GM12878 (cell line): ENCODE measurements at places on chromosomes 5 and 9.

DNA sequence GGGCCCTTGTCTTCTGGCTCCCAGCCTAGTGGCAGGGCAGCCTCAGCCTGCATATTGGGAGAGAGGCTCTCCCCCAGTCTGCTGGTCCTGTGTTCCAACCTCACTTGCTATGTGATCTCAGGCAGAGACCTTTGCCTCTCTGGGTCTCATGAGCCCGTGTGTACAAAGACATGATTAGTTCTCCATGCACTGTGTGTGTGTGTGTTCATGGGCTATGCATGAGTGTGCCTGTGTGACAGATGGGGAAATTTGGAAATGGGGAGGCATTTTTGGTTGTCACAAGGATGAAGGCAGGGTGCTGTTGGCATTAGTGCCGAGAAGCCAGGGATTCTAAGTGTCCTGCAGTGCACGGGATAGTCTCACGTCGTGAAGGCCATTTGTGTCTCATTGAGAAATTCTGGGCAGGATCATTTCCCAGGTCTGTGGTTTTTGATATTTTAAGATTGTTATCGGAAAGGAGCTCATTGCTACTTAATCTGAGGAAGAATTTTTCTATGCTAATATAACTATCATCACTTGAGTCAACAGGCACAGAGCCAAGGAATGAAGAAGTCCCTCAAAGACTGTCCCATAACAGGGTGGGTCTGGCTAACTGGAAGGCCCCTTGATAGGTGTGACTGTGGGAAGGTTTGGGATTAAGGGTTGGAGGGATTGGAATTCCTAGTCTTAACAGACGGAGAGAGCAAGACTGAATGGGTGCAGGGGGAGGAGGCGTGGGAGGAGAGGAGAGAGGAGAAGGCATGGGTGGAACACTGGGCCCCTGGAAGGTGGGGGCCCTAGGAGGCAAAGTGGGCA lies 168.5 kb downstream of the RGS3 start:
- no peak for DNase-seq

- no peak for DNase-seq
Observed at GRCh38 chr5:68845131-68845530, 248.7 kb upstream of the SLC30A5 start.

DNA sequence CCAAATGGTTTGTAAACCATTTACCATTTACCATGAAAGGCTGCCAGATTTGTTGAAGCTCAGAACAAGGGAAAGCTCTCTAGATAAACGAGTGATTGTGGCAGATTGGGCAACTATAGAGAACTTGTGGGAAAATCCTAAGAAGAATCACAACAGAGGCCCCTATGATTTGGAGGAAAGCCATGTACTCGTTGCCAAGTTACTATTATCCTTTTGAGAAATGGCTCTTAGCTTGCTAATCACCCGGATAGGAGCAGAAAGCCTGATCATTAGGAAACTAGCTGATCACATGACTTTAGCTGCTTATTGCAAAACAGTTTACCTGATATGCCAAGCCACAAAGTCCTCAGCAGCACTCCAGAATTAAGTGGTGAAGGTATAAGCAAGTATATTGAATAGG lies 23.5 kb upstream of the ATG10 start:
- DNase-seq: no peak

- DNase-seq: peak; percentile 73
Observed at GRCh38 chr5:179852993-179853547, 5.5 kb downstream of the MRNIP start.

GRCh38 chr9:1612886-1613285 lies 402.3 kb upstream of the SMARCA2 start:
- DNase-seq: no peak

DNA sequence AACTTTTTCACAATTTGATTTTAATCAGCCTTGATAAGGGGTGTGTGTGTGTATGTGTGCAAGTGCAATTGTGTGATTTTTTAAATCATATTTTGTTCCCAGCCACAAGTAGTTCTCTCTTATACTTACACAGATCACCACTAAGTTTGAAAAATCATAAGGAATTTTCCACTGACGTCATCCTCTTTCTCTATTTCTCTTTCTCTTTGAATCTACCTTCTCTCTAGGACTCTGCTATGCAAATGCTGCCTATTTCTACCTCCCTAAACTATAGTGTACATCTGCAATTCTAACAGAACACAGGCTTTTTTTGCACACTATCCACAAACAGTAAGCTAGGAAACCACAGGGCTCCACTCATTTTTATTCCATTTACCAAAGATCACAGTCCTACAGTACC lies 254.6 kb upstream of the CYLC2 start:
- DNase-seq: no peak

GRCh38 chr5:125049721-125050702 lies 303.6 kb upstream of the ZNF608 start:
- no peak for DNase-seq

GRCh38 chr5:124704594-124705284 lies 41.7 kb downstream of the ZNF608 start:
- DNase-seq: peak; percentile 76

GRCh38 chr5:132414634-132415378 lies 45.3 kb downstream of the SLC22A5 start:
- no peak for DNase-seq

- no peak for DNase-seq
Observed at GRCh38 chr5:154190595-154191304, at the start of gene GALNT10. TSS of gene GALNT10 (plus strand) at chr5:154190733. CDS start at chr5:154190867, 134 bp downstream.

- DNase-seq: no peak
Observed at GRCh38 chr5:66440202-66440680, 156.0 kb upstream of the MAST4 start.

DNA sequence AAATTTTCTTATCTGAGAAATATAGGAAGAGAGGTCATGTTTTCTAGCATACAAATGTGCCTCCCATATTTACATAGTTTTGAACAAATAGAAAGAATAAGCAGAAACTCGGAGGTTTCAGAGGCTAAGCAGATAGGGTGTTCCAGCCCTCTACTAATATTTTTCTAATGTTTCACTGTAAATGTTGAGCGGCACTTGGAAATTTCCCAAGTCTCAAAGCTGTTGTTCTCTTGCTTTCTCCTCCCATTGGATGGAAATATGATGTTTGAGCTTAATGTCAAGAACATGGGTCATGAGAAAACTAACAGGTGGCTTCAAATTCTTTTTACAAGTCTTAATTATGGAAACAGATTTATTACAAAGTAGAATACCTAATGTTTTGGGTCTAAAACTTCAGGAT lies 5.1 kb downstream of the SPINK1 start:
- no peak for DNase-seq

DNA sequence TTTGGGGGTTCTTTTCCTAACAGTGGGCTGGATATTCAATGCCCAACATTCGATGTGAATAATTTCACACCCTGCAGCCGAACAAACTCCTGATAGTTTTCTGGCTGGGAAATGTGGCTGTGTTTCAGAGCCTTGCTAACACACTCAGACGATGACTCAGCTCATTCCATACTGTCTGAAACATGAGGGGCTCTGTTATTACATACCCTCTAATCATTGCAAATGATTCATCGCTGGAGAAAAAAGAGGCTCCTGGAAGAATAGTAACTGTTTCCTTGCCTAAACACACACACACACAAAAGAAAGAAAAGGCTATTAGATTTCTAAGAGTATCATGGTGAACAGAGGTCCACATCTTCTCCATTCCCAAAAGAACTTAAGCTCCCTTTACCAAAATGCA lies 75.8 kb downstream of the OXCT1 start:
- no peak for DNase-seq

GRCh38 chr5:105828821-105829220 lies 1841.9 kb downstream of the EFNA5 start:
- DNase-seq: no peak

DNA sequence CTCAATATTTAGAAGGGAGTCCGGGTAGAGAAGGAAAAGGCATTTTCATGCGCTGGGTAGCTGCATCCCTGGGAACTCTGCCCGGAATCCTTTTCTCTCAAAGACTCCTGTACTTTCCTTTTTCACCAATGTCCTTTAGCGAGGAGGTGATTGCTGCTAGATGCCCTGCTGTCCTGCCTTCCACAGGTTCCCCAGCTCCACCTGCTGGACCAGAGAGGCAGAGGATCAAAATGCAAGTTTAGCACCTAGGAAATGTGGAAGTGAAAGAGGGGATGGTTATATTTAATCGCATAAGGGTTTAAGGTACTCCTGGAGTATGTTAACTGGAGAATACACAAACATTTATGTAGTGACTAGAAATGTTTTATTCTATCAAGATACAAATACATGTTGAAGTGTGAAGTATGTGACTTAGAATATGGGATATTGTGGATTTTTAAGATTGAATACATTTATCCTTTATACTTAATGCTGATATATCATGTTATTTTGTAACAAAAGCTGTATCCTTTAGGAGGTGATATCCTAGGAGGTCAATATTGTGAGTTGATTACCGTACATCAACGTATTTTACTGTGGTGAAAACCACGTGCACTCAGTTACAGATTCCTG lies 145.7 kb downstream of the ARHGAP26 start:
- DNase-seq: peak; percentile 51

- DNase-seq: no peak
Observed at GRCh38 chr9:93262537-93263310, 78.8 kb downstream of the WNK2 start.

GRCh38 chr5:16975950-16976624 lies 40.0 kb upstream of the MYO10 start:
- peak; percentile 23 for DNase-seq

DNA sequence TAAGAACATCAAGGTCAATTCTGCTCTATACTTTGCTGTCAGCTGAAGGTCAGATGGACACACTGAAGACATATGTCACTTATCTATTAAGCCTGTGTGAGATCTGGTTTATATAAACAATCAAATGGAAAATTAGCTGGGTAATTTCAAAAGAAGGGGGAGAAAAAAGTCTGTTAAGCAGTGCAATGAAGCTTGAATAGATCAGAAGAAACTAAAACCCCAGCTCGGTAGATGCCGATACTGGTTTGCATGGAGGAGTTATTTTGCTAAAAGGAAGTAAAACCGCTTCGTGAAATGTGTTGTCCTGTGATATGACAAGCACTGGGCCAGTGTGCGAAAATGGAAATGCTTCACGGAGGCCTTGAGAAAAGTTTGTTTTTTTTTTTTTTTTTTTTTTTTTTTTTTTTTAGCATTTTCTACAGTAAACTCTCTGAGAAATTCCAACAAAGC lies 148.8 kb downstream of the MEF2C start:
- DNase-seq: peak; percentile 96

GRCh38 chr5:175328176-175328575 lies 115.8 kb downstream of the DRD1 start:
- DNase-seq: no peak

GRCh38 chr5:107900721-107901120 lies 230.0 kb upstream of the EFNA5 start:
- no peak for DNase-seq

DNA sequence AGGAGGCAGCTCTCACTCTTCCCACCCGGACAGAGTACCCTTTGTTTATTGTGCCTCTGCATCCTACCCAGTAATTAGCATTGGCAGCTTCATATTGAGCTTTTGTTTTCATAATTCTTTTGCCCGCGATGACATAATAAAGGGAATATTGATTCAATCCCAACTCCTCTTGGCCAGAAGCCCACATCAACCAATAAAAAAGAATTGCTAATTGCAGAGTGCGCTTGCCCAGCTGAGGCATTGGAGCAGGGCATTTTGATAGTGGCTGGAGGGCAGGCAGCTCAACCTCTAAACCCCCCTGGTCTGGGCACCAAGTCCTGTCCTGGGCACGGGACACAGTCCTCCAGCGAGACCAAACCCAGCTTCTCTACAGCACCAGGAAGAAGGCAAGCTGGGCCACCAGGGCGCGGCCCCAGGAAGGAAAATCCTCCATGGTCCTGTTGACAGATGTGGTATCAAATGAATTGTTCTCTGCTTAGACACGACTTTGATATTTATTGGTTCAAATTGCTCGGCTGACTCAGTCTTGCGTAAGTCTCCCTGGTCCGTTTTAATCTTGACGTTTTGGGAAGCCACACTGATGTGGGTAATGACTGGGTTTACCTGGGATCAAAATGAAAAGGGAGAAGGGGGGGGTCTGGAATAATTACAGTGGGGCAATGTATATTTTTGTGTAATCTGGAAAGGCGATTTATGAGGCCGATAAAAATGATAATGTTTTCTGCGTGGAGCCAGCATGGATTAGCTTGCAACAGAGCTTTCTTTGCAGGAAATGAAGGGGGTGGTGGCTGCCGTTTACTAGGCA lies 220.7 kb upstream of the MSX2 start:
- DNase-seq: no peak

GRCh38 chr9:27408001-27408400 lies 111.1 kb upstream of the EQTN start:
- DNase-seq: no peak

DNA sequence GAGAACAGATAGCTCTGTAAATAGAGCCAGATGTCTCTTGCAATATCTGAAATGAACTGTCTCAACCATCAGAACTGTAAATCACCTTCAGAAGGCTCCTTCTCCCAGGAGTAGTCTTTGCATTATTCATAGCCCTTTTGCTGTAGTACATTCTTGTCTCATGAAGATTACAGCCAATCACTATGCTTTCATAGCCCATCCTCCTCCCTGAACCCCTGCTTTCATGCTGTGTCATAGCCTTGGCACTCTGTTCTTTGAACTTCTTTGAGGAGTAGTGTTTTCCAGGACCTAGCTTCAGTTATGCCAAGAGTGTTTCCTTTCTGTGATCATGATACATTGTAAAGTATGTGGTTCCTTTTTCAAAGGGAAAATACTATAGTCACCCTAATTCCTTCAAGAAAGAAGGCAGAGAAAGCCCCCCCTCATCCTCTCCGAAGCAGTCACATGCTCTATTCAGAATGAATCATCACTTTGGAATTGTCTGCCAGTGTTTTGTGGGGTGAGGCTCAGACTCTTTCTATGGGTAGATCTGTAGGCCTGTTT lies 61.1 kb downstream of the GRIA1 start:
- DNase-seq: no peak

- no peak for DNase-seq
Observed at GRCh38 chr9:20985851-20986600, 45.4 kb downstream of the HACD4 start.

- DNase-seq: no peak
Observed at GRCh38 chr9:126463426-126463825, 136.8 kb downstream of the MVB12B start.

DNA sequence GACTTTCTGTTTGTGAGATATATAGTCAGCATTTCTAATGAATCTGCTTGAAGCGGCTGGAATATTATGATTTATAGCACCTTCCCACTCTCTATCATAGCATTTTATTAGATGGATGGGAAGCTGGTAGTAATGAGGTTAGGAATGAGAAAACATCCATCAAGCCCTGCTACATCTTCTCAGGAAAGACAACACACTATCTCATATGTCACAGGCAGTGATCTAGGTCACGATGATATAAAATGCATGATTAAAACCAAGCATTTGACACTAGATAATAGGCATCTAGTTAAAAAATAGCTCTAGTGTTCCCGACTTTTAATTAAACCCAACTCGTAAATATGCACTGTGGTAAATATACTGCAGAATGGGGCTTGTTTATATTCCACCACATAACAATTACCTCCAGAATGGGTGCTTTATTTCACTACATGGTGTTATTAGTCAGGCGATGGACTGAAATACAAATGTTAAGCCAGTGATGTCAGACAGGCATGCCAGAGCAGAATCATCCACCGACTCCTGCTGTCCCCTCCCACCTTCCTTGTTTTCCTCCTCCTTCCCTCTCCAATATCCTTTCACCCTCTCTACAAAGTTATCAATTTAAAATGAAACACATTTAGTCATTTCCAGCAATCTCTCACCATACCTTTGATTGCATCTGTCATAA lies 286.8 kb downstream of the SPATA31D1 start:
- DNase-seq: no peak
